ENCODE measurements at places on chromosomes 1 and 21.

DNA sequence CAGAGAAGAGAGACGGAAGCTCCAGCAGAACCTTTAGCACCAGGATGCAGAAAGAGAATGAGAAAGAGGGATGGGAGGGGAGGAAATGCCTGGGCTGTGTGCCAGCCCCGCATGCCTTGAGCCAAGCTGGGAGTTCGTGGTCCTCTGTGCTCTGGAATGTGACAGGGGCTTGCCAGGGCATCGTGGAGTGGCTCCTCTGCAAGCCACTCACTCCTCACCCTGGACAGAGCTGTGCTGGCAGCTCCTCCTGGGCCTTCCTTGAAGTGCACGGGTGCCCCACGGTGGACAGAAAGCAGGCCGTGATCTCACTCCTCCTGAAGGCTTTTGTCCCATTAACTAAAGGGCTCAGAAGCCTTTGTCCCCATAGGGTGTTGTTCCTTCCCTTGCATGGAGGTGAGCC lies 34.8 kb upstream of the PRELP start:
- DNase-seq, result peak; percentile 87

GRCh38 chr1:156214024-156214748 lies 1.4 kb downstream of the PMF1 start:
- no peak for DNase-seq

DNA sequence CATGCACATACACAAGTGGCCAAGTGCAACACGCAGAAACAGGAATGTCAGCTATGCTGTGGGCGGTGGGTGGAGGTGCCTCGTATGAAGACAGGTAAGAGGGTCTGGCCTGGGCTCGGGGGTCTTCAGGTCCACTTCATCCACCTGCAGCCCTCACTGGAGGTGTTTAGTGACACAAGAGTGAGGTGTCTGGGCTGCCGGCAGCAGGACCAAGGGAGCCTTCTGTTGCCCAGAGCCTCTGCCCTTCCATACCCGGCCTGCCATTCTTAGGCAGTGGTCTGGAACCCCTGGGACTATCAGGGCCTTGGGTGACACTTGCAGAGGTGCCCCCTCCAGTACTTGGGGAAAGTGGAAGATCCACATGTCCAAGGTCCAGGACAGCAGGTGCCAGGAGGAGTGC lies 21.7 kb upstream of the ACTRT2 start:
- DNase-seq, result peak; percentile 76

GRCh38 chr1:196535727-196536126 lies 72.5 kb downstream of the KCNT2 start:
- DNase-seq, result no peak

DNA sequence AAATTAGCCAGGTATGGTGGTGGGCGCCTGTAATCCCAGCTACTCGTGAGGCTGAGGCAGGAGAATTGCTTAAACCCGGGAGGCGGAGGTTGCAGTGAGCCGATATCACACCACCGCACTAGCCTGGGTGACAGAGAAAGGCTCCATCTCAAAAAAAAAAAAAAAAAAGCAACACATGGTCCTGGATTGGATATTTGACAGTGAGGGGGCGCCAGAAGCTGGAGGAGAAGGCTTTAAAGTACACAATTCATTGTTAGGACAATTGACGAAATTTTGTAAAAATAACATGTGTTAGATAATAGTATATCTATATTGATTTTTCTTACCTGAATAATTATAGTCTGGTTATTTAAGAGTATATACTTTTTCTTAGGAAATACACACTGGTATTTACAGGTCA lies 50.2 kb upstream of the USP25 start:
- DNase-seq, result no peak

DNA sequence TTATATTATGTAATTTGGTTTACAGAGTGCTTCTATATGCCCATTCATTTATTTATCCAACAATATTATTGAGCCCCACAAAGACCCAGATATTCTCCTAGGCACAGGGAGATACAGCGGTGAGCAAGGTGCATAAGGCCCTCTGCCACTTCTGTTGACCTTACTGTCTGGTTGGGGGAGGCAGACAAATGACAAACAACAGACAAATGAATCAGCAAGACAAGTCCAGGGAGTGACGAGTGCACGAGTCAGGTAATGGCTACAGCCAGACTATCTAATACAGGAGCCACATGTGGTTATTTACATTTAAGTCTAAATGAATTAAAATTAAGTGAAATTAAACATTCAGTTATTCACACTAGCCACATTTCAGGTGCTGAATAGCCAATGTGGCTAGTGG lies 22.0 kb upstream of the BCAR3 start:
- DNase-seq, result no peak

DNA sequence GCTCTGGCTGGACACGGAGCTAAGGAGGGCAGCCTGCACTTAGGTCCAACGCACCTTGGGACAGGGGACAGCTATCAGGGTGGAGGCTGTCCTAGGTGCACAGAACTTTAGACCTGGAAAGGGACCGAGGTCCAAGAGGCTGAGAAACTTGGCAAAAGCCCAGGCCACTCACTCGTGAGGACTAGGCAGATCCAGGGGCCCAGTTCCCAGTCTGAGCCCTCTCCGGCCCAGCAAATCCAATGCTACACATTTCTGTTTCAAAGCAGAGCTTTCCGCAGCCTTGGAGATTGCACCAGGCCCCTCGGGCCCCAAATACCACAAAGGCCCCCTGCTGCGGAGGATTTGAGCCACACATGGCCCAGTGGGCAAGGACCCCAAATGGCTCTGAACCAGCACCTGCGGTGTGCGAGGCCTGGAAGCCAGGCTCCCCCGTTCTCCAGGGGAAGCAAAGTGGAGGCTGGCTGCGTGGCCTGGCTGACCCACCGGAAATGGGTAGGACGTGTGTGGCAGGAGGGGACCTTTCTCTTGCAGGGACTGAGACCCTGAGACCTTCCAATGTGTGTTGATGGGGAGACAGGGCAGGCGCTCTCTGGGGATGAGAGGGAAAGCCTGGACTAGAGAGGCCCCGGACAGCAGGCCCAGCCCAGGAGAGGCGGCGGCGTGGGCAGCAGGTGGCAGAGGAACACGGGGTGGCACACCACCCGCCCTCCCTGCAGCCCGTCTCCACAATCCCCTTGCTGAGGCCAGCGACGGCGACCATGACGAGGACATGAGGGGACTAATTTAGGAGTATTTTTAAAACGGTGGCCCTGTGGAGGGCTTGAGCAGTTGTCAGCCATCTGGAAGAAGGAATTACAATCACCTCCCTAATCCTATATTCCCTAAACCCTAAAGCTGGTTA lies 118.7 kb downstream of the CASZ1 start:
- DNase-seq, result no peak

Data from suprapubic skin (tissue), 4 donors.